ENCODE measurements at places on chromosomes 12 and 14.
A peak's percentile ranks its signal among the peaks of the same experiment; 100 is the strongest.

- DNase-seq: no peak
These were observed 40.5 kb downstream of the BTG1 start for GRCh38 chr12:92105110-92105509.

DNA sequence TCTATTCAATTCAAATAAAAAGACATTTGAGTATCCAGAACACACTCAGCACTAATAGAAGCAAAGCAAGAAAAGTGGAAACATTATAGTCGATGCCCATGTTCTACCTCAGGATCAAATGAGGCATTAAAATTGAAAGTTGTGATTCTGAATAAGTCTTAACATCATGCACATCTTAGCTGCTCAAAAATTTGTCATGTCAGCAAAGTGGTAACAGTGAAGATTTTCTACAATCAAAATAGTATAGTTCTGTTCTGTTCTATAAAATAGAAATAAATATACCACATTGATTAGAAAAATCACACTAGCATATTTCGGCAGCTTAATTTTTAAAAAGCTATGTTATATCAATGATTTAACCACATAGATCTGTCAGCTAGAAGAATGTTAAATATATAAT is 74.7 kb downstream of the ERGIC2 start:
- DNase-seq: no peak

- no peak for DNase-seq
These were observed 264.7 kb downstream of the RAD51B start for GRCh38 chr14:68084256-68084655.

DNA sequence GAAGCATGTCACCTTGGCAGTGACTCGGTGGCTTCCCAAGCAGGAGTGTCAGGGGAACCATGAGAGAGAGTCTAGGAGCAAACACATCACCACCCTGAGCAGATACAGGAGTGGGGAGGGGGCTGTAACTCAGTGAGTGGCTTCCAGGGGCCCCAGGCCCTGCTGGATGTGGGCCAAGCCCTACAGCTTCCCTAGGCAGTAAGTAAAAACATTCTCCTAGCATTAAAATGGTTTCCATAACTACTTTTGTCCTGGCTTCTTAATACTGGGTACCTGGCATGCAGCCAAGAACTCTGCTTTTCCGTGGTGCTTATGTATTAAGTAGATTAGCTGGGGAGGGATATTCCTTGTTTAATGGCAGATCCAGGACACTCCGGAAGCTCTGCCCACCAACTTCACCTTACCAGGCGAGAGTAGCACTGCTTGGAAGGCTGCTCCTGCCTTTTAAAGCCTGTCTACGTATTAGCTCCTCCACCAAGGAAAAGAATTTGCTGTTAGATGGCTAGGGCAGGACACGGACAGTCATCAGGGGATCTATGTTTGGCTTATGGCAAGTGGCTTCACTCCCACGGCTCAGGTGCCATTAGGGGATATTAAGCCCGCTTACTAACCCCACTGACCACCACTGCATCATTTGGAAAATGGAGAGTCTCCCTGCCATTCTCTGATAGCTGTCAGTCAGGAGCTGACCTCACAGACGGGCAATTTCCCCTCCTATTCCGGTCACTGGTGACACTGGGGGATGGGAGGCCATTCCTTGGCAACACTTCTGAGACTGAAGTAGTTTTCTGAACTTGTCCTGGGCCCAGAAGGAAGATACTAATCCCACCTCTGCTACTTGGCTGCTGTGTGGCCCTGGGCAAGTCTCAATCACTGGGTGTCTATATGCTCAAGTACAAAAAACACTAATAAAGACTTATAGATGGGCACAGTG is 22.8 kb downstream of the OTUB2 start:
- DNase-seq: no peak

GRCh38 chr12:131468206-131468605 is 242.7 kb upstream of the SFSWAP start:
- DNase-seq: no peak

DNA sequence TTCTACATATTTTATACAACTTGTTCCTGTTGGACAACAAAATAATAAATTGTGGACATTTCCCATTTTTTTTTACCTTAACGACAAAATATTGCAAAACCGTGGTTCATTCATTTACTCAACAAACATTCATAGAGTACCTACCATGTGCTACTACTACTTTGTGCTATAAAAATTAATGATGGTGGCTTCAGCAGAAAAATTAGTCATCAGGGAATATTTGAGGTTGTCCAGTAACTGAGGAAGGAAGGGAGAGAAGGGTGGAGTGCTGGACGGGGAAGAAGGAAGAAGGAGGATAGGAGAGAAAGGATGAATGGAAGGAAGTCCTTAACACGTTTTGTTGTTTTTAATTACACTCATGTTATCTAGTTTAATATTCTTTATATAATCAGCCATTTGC is 53.7 kb downstream of the PPFIBP1 start:
- DNase-seq: no peak

DNA sequence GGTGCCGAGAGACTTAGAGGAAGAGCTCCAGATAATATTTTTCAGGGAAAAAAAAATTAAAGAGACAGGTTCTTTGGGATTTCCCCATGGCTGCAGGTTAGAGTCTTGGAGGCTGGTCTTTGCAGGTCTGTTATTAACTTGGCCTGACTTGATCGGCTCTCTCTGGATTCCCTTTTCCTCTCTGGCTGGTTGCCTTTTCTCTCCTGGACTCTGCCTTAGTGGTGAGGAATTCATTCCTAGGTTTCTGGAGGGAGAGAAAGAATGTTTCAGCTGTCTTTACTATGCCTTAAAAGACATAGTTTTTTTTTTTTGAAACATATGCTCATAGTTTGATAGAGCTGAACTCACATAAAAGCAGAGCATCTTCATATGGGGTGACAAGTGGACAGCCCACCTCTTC is 336.3 kb downstream of the BMP4 start:
- DNase-seq: no peak

- DNase-seq: no peak
These were observed 28.7 kb downstream of the FNTB start for GRCh38 chr14:65015391-65015790.

GRCh38 chr14:26175658-26176057 is 422.2 kb downstream of the NOVA1 start:
- no peak for DNase-seq

DNA sequence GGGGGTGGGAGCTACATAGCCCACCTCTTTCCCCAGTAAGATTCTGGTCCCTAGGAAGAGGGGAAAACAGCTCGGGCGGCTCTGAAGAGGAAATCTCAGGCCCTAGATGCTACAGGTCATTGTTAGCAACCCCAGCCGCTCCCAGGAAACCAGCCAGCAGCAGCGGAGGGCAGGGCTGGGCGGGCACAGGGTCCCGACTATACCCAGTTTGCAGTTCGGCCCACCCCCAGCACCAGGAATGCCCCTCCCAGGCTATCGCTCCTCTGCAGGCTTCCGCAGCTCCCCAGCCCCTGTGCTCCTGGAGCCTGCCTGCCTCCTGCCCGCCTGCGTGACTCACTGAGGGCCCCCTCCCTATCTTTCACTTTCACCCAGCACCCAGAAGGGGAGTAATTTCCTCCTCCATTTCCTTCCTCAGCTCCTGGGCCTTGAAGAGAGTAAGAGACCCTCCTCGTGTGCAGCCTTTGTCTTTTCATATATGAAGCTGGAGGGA is 27.2 kb upstream of the PNMA1 start:
- peak; percentile 71 for DNase-seq

GRCh38 chr14:36981832-36982529 is 190.4 kb downstream of the SLC25A21 start:
- DNase-seq: no peak

GRCh38 chr12:109738209-109738608 is 24.6 kb downstream of the FAM222A start:
- DNase-seq: no peak

GRCh38 chr14:77212943-77213678 is 31.5 kb downstream of the TMEM63C start:
- no peak for DNase-seq

GRCh38 chr14:76918782-76919394 is 92.7 kb downstream of the LRRC74A start:
- no peak for DNase-seq

- DNase-seq: no peak
These were observed 212.2 kb upstream of the ATP2B1 start for GRCh38 chr12:89920866-89921265.

DNA sequence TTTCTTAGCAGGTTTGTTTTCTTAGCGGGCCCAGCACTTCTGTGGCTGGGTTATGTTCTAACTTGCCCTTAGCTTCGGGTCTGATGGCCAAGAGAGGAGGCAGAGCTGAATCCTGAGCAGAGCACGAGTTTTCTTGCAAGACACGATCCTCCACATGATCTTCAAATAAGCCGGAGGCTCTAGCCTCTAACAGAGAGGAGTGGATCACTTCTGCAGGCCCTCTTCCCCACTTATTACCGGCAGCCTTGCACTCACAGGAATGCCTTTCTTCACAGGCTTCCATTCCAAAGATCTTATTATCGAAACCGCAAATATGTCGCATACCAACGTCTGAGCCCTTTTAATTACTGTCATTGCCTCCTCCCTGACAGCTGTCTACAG is 79.5 kb downstream of the SINHCAF start:
- no peak for DNase-seq

GRCh38 chr14:99117671-99118045 is 154.3 kb downstream of the BCL11B start:
- no peak for DNase-seq

- DNase-seq: no peak
These were observed 6.1 kb downstream of the CCDC184 start for GRCh38 chr12:48189331-48190125.

DNA sequence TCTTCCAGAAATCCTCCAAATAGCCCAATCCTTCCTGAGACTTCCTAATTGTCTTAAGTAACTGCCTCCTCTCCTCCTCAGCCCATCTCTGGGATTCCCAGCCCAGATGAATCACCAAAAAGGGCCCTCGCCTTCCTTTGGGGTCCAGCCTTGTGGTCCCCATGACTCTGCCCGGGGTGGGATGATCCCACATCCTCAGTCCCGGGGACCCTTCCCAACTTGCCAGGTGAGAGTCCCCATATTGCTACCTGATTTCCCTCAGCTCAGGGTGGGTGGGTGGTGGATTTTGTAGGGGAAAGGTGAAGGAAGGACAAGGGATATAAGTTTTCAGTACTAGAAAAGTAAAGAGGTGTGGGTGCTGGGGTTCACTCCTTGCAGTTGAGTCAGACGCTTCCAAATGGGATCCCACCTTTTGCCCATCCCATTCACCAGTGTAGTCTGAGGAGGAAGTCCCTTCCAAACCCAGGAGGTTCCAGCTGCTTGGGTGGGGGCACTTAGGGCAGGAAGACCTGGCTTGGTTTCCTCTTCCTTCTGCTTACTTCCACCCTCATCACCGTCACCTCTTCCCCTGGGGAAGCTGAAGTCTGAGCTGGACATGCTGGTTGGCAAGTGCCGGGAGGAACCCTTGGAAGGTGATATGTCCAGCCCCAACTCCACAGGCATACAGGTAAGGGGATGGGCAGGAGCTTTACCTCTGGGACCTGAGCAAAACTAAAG is 5.6 kb downstream of the GLI1 start:
- DNase-seq: no peak

DNA sequence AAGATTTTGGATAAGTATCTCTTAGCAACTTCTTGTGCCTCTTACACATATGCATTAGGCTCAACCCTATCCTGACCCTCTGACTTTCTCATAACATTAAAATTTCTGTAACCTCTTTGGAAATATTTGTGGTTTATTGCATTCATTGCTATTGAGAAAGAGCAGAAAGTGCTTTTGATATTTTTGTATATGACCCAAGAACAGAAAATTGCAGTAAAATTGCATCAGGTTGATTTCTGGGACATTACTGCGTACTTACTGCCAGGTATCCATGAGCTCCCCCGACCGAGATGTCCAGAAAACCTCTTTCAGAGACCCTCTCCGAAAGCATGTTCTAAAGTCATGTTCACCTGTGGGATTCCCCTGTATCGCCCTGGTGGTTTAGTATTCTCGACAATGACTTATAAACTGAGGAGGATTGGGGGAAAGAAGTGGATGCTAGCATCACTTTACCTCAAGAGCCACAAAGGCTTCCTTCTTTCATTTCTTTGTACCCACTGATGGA is 14.5 kb upstream of the IL22 start:
- no peak for DNase-seq

DNA sequence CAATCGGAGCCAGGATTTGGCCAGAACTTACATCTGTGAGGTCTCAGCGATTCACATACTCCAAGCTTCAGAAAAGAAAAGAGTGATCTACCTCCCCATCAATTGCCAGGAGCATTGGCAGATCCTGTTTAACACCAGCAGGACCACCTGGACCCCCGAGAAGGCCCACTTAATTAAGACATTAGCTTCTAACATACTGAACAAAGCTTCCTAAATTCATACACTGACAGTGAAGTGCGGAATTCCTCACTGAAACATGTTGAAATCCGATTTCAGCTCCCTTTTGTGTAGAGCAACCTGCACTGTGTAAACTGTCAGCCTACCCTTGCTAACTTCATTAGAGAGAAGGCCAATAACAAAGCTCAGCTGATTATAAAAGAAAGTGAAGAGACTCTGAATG is 274.0 kb downstream of the NOVA1 start:
- no peak for DNase-seq

All from T-helper 22 cell (primary cell).